Hematopoietic multipotent progenitor cell treated with erythropoietin and hydrocortisone succinate and interleukin-3 and kit ligand, for 4 days (in vitro differentiated cells): ENCODE measurements at places on chromosomes 7 and 10.

DNA sequence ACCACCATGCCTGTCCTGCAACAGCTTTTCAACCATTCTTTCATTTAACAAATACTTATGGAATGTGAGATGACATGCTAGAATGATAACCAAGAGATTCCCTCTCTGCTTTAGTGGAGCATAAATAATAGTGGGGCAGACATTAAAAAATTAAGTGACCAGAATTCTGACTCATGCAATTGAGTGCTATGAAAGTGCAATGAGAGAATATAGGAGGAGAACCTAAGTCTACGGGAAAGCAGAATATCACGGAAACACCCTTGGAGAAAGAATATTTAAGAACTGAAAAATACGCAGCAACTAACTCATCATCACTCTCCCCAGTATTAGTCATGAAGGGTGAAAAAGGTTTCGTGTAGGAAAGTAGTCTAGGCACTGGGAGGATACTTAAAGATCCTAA lies 7.1 kb downstream of the KIF5B start:
- no peak for DNase-seq

- peak; percentile 38 for DNase-seq
These were observed 75.8 kb downstream of the C1GALT1 start for GRCh38 chr7:7257899-7258692.

- DNase-seq = no peak
These were observed 47.5 kb downstream of the FAM53B start for GRCh38 chr10:124696446-124697392.

GRCh38 chr10:52597189-52597863 lies 175.3 kb downstream of the MBL2 start:
- no peak for DNase-seq

DNA sequence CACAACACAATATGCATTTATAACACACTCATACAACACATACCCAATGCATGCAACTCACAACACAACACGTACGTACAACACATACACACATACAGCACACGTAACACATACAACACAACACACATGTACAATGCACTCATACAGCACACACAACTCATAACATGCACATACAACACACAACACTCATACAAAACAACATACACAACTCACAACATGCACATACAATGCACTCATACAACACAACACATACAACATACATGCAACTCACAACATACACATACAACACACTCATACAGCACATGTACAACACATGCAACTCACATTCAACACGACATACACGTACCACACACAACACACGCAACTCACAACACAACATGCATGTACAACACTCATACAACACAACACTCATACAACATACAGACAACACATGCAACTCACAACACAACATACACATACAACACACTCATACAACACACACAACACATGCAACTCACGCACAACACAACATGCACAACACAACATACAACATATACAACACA lies 21.8 kb downstream of the DIP2C start:
- no peak for DNase-seq

DNA sequence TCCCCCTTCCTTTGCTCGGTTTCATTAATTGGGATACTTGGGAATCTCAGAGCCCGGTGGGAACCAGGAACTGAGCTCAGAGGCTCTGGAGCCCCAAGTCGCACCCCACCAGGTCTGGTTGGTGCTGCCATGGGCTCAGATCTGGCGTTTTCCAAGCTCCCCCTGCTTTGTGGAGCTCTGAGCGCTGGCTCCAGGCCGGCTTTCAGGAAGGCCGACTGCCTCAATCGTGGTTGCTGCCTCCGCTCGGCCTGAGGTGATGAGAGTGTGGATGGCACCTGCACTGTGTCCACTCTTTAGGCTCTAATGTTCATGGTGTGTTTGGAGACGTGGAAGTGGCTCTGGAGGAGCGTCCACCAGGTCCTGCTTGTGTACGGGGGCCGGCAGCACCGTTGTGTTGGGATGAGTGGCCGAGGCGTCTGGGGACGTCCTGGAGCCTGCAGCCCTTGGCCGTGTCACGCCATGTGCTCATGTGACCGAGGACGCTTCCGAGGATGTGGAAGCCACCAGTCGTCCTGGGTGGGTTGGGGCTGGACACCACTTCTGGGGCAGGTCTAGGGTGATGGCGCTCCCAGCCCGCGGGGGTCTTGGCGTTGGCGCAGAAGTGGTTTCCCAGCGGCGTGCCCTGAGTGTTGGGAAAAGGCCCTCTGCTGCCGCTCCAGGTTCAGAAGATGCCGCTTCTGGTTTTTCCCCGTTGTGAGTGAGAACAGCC lies 8.2 kb downstream of the INPP5A start:
- DNase-seq = no peak

DNA sequence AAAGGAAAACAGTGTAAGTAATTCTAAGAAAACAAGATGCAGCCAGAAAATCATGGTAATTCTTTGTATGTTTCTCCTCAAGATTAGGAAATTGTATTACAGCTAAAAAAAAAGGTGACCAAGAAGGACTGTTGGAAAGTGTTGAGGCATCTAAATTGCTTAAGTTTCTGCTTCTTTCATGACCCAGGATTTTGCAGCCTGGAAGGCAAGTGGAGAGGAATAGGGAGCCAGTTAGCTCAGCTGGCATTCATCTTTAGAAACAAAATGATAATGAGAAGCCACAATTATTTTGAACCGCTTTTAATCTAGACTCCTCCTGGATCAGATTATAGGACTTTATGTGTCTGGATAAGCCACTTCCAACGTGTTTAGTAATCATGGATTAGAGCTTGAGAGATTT lies 56.8 kb upstream of the TMEM229A start:
- no peak for DNase-seq

- DNase-seq = no peak
These were observed 54.2 kb upstream of the GDF10 start for GRCh38 chr10:47245731-47246350.

GRCh38 chr7:3162289-3162688 lies 118.6 kb upstream of the CARD11 start:
- DNase-seq = peak; percentile 73

DNA sequence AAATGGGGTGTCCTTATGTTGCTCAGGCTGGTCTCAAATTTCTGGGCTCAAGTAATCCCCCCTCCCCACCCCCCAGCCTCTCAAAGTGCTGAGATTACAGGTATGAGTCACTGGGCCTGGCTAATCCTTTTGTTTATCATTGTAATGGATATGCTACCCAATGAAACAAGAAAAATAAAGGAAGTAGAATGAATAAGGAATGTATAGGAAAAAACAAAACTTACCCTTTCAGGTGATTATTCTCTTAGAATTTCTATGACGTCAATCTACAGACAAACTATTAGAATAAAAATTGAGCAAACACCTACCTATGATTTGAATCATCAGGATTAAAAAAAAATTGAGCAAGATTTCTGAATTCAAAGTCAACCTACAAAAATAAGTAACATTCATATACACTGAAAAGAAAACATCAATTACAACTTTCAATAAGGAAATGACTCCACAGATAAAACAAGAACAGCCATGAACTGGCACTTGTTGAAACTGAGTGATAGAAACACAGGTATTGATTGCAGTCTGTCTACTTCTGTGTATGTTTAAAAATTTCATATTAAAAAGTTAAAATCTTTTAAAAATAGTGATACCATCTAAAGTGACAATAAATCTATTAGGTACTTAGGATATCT lies 12.2 kb downstream of the ADAM12 start:
- DNase-seq = no peak

GRCh38 chr10:71396711-71397295 lies at the start of gene CDH23:
Gene CDH23 (plus strand): TSS chr10:71396920. CDS start chr10:71439832, 42,912 bp downstream.
- DNase-seq = peak; percentile 35

DNA sequence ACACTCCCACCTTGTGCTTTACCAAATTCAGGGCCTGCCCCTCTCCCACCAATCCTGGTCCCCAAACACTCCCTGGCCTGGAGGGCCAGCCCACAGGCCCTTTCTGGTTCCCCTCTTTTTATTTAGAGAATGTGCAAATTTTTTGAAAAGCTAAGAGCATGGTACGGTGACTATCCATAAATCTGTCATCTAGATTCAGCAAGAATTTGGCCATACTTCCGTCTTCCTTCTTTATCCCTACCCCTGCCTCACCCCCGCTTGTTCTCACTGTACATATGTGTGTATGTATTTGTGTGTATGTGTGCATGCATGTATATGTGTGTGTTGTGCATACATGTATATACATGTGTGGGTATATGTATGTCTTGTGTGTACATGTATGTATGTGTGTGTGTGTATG lies 8.1 kb upstream of the TBRG4 start:
- DNase-seq = no peak

DNA sequence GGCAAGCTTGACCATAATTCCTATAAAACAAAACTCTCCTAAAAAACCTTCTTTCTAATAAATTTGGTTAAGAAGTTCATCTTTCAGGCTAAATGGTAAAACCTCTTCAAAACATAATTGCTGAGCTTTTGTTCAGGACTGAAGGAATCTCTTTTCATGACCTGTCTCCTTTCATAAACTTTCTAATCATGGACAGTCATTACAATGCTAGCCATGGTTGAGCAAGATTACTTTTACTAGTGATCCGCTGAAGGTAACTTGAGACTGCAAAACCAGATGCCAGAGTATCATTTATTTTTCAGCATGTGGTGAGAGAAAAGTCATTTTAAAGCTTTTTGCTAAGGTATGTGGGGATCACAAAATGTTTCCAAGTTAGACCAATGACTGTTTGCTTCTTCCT lies 186.4 kb upstream of the RHOBTB1 start:
- no peak for DNase-seq

DNA sequence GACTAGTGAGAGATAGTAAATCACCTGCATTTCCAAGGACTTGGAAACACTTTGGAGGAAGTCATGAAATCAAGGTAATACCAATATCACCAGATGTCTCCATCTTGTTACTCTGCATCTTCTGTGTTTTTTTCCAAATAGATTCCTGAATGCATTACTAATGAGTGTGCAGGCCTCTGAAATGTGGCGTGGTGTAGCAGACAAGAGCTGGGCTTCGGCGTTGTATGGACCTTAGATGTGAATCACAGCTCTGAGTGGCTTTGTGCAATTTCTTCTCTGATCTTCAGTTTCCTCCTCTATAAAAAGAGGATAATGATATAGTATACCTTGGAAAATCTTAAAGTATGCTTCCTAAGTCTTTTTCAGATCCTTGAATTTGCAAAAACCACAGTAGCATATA lies 9.6 kb upstream of the MYPN start:
- no peak for DNase-seq

- no peak for DNase-seq
These were observed 66.5 kb downstream of the CLRN3 start for GRCh38 chr10:127826154-127826725.

DNA sequence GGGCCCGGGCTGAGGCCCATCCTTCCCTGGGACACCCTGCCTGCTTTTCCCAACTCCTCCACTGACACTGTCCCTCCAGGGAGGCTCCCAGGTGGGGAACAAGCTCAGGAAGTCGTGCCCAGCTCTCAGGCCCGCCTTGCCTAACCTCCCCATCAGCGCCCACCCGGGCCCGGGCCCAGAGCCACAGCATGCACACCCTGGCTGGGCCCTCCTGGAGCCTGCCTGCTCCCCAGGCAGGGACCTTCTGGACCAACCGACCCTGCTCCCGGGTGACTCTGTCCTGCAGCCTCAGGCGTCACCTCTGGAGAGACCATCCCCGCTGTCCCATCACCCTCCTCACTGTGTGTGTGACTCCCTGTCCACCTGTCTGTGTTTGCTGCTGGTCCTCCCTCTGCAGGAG lies 1.8 kb upstream of the TMEM184A start:
- DNase-seq = no peak
